ENCODE measurements at places on chromosomes 6 and 20.
A peak's percentile ranks its signal among the peaks of the same experiment; 100 is the strongest.

DNA sequence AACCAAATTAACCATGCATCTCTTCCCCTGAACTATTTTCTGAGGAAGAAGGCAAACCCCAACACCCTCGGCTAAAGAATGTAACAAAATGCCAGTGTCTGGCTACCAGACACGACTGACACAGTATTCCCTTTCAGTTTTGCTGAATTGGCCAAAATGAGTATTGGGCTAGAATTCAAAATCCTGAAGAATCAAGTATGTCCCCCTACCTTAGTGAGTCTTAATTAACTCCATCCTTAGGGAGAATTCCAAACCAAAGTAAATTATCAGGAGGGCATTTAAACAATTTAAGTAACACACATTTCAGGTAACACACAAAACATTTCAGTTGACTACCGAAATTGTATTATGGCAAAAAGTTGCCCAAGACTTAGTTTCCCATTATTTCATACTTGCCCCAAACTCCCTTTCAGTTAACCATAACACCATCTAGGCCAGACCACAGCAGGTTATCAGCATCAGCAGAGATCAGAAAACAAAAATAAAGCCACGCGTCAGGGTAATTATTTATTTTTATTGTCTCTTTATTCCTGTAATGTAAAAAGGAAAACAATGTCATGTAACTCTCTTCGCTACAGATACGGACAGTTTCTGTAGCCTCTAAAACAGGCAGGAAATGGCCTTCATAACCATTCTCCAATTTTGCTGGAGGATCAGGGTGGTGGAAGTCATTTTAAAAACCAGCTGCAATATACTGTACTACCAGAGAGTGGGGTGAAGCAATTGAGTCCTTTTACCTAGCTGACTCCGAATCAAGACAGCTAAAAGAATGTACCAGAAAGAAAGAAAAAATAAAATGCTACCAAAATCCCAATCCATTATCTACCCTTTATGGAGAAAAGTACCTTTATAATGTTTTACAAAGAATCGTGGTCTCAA lies 1.9 kb downstream of the SNX5 start:
- peak; percentile 54 for DNase-seq

DNA sequence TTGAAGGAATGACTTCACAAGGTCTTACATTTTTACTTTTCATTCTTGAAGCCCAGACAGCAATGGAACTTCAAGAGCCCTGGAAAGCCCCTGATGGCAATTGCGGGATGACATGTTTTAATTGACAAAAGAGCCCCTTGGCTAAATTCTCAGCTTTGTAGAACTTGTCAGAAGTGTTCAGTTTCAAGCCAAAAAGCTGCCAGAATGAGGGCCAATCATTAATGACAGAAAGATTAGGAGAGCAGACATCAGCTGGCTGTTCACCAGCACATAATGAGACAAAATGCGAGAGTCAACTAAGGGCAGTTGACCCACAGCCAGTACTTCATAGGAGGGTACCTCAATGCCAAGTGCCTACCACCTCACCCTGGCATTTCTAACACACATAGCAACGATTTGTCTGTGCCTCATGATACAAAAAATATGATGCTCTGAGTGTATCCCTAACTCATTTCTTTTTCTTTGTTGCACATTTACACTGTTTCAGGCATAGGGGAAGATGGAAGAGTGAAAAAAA lies 243.1 kb downstream of the MYLK4 start:
- no peak for DNase-seq

GRCh38 chr6:62390401-62390800 lies 104.4 kb upstream of the KHDRBS2 start:
- DNase-seq: no peak

GRCh38 chr20:19936466-19937200 lies 80.5 kb upstream of the NAA20 start:
- DNase-seq: no peak

- no peak for DNase-seq
These were observed 518.9 kb downstream of the PREX1 start for GRCh38 chr20:48308882-48309281.

- no peak for DNase-seq
These were observed 99.0 kb downstream of the FIG4 start for GRCh38 chr6:109790131-109790530.

- no peak for DNase-seq
These were observed 93.6 kb downstream of the KIF16B start for GRCh38 chr20:16479666-16480065.

- DNase-seq: peak; percentile 5
These were observed 9.8 kb upstream of the CGA start for GRCh38 chr6:87104667-87105066.

- no peak for DNase-seq
These were observed 980 bp upstream of the SALL4 start for GRCh38 chr20:51803148-51803854.

DNA sequence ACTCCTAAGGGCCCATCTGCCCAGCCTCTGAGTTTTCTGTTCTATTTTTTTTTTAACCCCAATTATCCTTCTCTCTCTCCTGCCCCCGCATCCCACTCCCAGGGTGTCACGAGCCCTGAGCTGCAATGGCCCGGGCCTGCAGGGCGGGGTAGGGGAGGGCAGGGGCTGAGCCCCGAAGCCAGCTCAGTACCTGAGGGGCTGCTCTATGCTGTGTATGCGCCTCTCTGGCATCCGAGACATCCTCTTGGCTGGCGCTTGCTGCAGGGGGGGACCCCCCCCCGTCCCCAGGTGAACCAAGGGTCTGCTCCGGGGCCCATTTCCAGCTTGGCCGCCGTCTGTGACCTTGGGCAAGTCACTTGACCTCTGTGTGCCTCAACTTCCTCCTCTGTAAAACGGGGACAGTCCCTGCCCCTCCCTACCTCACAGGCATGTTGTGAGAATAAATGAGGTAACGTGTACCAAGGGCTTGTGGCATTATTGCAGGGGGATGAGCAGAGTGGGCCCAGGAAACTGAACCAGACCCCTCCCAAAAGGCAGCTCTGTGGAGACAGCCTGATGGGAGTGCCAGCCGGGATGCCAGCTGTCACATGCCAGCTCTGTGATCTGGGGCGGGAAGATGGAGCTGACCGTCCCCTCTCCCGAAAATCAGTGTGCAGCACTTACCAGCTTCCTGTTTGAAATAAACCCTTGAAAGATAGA lies 13.0 kb upstream of the MYL9 start:
- no peak for DNase-seq

GRCh38 chr6:122806291-122806690 lies 17.2 kb downstream of the SMPDL3A start:
- no peak for DNase-seq

DNA sequence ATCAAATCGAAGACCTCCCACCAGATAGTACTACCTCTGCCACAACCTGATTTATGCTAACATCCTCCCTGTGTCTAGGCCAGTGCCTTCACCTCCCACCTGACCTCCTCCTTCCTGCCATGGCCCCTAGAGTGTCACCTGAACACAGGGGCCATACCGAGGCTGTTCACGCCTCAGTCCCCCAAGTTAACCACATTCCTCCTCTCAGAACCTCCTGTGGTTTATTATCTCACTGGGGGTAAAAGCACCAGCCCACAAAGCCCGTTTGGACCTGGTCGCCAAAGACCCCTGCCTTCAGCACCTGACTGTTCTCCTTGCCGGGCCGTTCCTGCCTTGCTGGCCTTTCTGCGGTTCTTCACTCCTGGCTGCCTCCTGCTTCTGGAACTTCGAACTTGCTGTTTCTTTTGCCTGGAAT lies 13.7 kb downstream of the MAS1 start:
- DNase-seq: no peak

GRCh38 chr6:6815732-6816131 lies 227.2 kb downstream of the LY86 start:
- DNase-seq: no peak

DNA sequence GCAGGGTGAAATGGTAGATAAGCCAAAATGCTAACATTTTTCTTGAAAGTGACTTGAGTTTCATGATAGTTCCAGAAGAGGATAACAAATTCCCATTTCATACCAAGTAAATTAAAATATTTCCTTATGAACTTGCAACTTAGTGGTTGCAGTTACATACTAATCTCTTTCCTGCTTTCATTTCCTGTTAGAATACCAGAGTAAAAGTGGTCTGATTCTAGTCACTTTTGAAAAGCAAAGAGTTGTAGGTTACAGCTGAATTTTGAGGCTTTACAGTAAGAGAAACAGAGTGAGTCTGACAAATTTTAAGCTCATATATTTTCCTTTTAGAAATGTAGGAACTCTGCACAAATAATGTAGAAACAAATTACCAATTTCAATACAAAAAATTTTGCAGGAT lies 117.4 kb downstream of the ZFAND3 start:
- DNase-seq: peak; percentile 33

DNA sequence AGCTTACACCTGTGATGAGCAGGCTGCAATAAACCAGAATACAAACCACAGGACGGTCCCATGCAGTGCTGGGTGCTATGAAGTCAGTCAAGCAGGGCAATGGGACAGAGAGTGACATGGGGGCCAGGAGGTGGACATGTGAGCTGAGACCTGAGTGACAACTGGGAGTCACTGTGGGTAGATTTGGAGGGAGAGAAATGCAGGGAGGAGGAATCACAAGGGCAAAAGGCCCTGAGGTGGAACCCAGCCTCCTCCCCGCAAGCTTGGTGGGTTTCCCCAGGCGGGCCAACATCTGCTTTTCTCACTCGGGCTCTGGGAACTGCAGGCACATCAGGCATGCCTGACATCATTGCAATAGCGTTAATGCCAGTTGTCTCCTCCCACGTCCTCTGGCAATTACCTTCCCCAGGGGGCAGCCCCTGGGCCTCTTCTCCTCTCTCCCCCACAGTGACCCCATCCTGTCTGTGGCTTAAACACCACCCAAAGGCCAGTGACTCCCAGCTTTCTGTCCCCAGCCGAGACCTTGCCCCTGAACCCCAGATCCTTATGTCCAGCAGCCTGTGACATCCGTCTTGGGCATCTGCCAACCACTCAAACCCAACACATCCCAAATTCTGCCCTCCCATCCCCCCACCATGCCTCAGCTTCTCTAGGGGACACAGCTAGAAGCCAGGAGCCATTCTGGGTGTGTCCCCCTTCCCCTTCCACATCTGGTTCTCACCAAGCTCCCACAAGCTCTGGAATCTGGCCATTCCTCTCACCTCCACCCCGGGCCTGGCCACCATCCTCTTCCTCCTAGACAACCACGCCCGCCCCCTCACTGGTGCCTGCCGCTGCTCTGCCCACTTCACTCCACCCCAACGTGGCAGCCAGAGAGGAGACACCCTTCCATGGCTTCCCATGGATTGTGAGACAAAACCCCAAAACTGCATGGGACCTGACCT lies 28.2 kb downstream of the PDRG1 start:
- DNase-seq: no peak

DNA sequence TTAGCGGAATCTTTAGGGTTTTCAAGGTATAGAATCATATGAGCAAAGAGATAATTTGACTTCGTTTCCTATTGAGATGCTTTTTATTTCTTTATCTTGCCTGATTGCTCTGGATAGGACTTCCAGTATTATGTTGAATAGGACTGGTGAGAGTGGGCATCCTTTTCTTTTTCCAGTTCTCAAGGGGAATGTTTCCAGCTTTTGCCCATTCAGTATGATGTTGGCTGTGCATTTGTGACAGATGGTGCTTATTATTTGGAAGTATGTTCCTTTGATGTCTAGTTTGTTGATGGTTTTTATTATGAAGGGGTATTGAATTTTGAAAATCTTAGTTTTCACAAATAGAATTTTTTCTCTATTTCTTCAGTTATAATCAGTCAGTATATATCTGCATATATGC lies 656.6 kb upstream of the MAP3K7 start:
- no peak for DNase-seq

- DNase-seq: no peak
These were observed 209.9 kb upstream of the ZFP64 start for GRCh38 chr20:52401431-52401830.

DNA sequence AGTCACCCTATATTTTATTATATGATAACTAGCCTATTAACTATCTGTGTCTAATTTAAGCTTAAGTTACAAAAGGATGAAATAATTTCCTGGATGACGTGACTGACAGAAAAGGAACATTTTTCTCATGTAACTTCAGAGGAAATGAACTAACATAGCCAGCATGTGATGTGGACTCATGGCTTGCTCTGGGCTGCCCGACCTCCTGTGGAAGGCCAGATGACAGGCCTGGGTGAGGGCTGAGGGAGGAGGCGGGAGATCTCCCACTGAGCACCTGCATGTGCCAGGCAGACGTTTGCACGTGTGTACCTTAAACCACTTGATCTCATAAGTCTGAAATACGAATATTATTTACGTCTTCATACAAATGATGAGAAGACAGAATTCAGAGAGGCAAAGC lies 321.1 kb downstream of the SYNE1 start:
- no peak for DNase-seq

GRCh38 chr6:161882196-161882765 lies 608.4 kb upstream of the AGPAT4 start:
- no peak for DNase-seq

- DNase-seq: no peak
These were observed 260.5 kb downstream of the NRN1 start for GRCh38 chr6:5746053-5746758.

DNA sequence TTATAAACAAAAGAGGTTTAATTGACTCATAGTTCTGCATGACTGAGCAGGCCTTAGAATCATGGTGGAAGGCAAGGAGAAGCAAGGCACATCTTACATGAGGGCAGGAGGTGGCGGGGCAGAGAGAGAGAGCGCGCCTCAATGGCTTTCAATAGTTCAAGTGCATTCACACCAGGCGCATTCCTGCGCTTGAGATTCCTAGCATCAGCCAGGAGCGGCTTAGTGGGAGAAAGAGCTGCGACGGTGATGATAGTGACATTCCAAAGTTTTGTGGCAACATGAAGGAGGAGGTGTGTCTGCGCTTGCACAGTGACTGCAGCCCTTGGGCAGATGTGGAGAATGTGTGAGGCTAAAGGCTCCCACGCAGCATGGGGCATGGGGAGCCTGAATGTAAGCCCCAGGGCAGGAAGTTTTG lies 25.0 kb upstream of the EMILIN3 start:
- no peak for DNase-seq

DNA sequence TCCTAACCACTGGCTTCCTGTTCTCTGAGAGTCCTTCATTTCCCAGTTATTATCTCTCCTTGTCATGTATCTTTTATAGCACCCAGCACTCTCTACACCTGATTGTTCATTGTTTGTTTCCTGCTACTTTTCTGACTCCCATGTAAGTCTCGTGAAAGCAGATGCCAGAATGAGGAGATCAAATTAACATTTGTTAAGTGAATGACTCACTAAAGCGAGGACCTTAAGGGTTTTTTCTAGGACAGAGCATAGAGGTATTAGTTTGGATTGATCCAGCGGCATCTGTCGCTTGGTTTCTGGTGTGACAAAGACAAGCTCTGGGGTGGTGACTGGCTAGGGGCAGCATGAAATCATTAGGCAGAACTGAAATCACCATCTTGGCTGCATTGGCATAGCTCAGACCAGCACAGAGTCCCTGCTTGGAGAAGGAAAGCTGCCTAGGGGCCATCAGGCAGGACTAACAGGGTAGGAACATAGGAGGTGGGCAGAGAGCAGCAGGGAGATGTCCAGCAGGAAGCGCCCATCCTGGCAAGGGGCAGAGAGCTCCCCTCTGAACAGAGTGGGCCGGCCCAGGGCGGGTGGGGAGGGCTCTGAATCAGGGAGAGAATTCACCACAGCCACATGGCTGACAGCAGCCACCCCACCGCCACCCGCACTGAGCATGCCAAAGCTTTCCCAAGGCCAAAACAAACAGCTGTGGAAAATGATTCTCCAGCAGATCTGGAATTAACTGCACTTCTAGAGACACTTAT lies 97.1 kb upstream of the CEP85L start:
- DNase-seq: no peak
